Stimulated activated CD8-positive, alpha-beta memory T cell treated with anti-CD3 and anti-CD28 coated beads, Interleukin-4, amount 100 ng/mL, for 1 hour (primary cell): ENCODE measurements at places on chromosomes 12 and 14.

DNA sequence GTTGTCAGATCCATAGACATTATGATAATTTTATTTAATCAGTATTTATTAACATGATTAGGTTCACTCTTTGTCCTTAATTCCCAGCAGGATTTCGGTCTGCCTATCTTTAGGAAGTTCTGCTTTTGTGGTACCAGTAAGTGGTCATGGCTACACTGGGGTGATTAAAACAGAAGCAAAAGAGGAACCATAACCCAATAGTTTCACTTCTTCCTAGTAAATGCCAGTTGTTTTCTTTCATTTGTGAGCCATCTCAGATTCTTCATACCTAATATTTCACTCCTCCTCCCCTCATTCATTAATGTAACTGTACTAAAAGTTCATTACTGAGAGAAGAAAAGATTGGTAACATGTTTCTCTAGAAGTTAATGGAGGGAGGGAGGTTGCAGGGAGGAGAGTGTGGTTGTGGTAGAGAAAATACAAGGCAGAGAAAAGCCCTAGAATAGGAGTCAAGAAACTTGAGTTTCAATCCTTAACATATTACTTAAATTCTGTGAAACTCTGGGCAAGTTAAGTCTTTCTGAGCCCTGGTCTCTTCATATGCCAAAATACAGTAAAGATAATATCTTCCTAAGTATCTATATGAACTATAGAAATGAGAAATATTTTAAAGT is 101.2 kb downstream of the PEBP1 start:
- no peak for DNase-seq

DNA sequence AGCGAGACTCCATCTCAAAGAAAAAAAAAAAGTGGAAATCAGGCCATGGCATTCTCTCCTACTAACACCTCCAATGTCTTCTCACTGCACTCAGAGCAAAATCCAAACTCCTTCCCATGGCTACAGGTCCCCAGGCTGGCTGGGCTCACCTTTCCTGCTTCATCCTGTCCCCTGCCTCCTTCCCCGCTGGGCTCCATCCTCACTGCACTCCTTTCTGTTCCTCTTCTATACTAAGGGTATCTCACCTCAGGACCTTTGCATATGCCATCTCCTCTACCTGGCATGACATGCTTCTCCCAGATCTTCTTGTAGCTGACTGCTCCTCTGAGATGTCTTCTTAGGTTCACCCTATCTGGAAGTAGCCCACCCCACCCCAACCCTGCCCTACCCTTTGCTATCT is 111.1 kb downstream of the DPF3 start:
- DNase-seq = no peak

GRCh38 chr12:122961531-122962329 is 4.5 kb downstream of the ABCB9 start:
- DNase-seq = no peak

- no peak for DNase-seq
These were observed 46.4 kb downstream of the TCHP start for GRCh38 chr12:109946505-109946904.

DNA sequence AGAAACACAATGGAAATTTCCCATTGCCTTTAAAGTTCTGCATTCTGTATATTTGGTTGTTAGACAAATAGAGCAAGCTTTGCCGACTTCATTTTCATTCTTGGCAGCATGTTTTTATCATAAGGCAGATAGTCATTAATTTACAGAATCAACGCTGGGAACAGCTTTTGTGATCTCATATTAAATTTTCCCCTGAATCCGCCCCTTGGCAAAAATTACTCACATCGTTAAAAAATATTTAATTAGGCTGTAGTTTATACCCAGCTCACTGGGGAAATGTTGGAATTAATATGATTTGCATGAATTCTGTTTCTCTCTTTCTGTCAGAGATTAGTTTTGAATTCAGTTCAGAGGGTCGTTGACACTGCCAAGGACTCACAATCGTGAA is 297.6 kb downstream of the EGLN3 start:
- no peak for DNase-seq

- DNase-seq = no peak
These were observed 15.4 kb downstream of the RAB35 start for GRCh38 chr12:120101182-120101581.

DNA sequence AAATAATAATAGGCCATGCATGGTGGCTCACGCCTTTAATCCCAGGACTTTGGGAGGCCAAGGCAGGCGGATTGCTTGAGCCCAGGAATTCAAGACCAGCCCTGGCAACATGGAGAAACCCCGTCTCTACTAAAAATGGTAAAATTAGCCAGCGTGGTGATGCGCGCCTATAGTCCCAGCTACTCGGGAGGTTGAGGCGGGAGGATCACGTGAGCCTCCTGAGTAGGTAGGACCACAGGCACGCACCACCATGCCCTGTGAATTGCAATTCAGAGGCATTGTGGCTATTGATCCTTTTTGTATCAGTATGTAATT is 2.3 kb downstream of the ARHGDIB start:
- no peak for DNase-seq

DNA sequence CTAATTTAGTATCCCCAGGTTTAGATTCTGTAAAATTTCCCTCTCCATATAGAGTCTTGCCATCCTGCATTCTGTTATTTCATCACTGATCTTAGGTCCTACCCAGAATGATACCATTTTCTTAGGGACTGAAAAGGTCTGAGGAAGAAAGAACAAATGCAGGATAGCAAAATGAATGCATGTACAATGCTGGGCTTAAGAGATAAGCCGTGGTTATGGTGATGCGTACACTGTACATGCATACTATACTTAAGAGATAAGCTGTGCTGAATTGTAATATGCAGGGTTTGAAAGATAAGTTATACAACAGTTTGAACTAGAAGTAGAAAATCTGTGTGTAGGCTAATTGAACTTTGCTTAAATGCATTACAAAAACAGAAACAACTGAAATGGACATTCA is 416.2 kb downstream of the C12orf50 start:
- DNase-seq = no peak

DNA sequence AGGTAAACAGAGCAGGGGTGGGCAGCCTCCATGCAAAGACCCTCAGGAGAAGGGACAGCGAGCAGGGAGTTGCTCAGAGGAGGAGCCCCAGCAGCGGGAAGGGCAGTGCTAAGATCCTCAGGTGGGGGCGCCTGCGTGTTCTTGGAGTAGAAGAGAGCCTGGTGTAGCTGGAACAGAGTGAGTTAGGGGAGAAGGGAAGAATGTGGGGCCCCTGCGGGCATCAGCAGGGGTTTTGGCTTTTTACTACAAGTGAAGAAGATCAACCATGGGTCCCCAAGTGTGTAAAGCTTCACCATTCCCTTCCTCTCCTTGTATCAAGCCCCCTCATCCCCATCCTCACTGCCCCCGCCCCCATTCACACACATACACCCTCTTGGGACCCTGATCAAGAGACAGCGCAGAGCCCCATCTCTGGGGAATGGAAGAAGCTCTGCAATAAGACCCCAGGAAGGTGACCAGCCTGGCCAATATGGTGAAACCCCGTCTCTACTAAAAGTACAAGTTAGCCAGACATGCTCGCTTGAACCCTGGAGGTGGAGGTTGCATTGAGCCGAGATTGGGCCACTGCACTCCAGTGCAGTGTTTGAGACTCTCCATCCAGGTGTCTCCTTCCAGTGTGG is 10.2 kb upstream of the TMEM119 start:
- DNase-seq = no peak

DNA sequence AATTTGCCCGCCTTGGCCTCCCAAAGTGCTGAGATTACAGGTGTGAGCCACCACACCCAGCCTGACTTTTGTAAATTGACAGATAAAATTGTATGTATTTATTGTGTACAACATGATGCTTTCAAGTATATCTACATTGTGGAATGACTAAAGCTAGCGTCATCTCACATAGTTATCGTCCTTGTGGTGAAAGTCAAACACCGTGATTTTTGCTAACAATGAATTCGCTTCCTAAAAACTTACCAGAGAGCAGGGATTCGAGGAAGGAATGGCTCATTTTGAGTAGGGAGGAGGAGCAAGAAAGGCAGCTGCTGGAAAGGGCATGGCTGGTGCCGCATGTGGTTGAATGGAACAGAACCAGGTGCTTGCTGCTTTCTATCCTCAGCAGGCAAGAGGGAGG is 85.4 kb downstream of the LGMN start:
- no peak for DNase-seq

DNA sequence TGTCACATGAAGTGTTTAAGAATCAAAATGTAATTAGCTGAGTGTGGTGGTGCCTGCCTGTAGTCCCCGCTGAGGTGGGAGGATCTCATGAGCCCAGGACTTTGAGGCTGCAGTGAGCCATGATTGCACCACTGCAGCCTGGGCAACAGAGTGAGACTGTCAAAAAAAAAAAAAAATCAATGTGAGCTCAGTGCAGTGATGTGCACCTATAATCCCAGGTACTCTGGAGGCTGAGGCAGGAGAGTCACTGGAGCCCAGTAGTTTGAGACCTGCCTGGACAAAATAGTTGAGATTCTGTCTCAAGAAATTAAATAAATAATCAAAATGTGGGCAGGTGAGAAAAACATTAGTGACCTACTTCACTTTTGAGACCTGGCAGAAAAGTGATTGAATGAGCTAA is 140.0 kb downstream of the MON2 start:
- DNase-seq = no peak

GRCh38 chr14:95511687-95512086 is 4.8 kb downstream of the SYNE3 start:
- no peak for DNase-seq

DNA sequence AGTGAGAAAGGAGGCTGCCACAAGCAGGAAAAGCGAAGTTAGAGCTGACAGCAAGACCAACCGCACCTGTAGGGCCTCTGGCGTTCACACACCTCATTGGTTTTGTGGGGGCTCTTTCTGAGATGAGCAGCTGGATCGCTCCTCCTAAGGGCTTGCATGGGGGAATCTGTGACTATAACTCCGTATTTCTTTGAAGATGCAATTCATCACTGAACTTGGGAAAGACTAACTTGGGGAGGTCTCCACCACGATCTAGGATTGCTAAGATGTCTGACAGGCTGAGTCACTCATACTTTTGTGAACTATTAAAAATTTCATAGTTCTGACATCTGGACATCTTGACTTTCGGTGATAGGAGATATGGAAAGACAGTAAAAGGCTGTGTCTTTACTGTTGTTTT is 173.6 kb downstream of the ETV6 start:
- DNase-seq = no peak

DNA sequence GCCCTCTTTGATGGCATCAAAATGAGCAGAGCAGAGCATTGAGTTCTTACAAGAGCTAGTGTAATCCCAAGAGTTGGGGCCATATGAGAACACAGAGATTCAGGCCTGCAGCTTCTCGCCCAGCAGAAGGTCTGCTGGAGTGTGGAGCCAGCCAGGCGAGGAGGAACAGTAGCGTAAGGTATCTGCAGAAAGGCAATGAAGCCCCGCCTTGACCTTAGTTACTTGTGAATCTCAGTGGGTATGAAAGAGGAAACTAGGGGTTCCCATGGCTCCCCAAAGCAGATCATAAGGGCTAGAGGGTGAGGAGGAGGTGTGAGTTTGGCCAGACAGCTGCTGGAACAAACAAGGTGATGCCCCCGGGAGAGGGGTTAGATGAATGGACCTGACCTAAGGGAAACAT is 49.4 kb downstream of the SLC8A3 start:
- no peak for DNase-seq

GRCh38 chr12:3680919-3681594 is 71.9 kb downstream of the CRACR2A start:
- no peak for DNase-seq

DNA sequence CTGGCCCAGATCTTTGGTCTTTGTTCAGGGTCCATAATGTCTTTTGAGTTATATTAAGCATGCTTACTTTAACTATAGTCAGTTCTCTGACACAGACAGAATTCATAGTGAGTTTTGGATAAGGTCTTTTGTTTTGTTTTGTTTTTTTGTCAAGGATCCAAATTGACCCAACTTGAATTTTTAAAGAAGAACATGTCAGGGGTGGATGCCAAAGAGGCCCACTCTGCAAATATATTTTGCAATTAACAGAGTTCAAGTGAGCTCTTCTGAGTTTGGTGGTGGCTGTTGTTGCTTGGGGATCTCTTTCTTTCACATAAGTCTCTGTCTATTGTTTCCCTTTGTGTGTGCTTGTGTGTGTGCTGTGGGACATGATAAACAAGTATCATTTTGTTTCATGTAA is 34.4 kb upstream of the PMCH start:
- DNase-seq = no peak

- no peak for DNase-seq
These were observed 342.5 kb downstream of the TMEM132D start for GRCh38 chr12:129561304-129561703.

GRCh38 chr12:115920395-115921183 is 356.9 kb downstream of the MED13L start:
- no peak for DNase-seq

- no peak for DNase-seq
These were observed 207.7 kb downstream of the BCAT1 start for GRCh38 chr12:24741216-24741615.

- no peak for DNase-seq
These were observed 5.8 kb downstream of the FBRSL1 start for GRCh38 chr12:132495629-132496357.

- DNase-seq = no peak
These were observed 48.8 kb upstream of the CORO1C start for GRCh38 chr12:108779998-108780688.

DNA sequence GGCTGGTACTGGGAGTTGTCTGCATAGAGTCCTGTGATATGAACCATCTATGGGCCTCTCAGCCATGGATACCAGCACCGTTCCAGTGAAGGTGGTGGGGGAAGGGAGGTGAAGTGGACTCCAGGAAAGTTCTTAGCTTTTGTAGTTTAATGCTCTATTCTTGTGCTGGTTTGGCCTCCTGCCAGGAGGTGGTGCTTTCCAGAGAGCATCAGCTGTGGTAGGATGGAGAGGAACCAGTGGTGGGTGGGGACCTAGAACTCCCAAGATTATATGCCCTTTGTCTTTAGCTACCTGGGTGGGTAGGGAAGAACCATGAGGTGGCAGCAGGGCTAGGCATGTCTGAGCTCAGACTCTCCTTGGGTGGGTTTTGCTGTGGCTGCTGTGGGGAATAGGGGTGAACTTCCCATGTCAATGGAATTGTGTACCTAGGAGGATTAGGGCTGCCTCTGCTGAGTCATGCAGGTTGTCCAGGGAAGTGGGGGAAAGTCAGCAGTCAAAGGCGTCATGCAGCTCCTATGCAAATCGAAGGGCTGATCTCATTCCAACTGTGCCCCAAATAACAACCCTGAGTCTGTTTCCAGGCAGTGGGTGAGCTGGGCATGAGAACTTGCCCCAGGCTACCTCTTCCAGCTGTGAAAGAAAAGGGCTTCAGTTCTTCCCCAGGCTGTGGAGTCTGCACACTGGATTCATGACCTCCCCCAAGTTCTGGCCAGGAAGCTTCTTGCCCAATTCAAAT is 14.2 kb downstream of the GZMH start:
- no peak for DNase-seq
